GM20000 (cell line): ENCODE measurements at places on chromosomes 3 and 15.

DNA sequence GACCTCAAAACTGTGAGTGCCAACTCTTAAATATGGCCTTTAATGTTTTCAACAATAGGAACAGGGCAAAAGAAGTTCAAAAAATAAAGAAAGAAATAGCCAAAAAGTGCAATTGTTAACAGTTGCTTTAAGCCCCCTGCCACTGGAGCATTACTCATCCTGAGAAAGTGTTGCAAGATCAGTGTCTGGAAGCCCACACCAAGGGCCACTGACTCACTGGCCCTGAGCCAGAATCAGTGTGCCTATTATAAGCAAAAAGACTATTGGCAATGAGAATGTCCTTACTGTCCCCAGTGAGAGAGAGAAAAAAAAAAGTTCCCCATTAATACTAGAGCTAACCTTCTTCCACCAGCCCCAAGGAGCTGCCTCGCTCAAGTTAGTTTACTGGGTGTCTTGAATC lies 480.1 kb upstream of the ZNF385D start:
- DNase-seq = no peak

GRCh38 chr3:61964566-61964965 lies 403.2 kb downstream of the PTPRG start:
- DNase-seq = no peak

- peak; percentile 3 for DNase-seq
Observed at GRCh38 chr3:167350245-167350862, 29.7 kb downstream of the ZBBX start.

- no peak for DNase-seq
Observed at GRCh38 chr3:160987982-160988964, 116.9 kb downstream of the B3GALNT1 start.

- no peak for DNase-seq
Observed at GRCh38 chr3:69085168-69085832, 563 bp downstream of the ARL6IP5 start.
